H1 (cell line): ENCODE measurements at places on chromosomes 4 and X.

DNA sequence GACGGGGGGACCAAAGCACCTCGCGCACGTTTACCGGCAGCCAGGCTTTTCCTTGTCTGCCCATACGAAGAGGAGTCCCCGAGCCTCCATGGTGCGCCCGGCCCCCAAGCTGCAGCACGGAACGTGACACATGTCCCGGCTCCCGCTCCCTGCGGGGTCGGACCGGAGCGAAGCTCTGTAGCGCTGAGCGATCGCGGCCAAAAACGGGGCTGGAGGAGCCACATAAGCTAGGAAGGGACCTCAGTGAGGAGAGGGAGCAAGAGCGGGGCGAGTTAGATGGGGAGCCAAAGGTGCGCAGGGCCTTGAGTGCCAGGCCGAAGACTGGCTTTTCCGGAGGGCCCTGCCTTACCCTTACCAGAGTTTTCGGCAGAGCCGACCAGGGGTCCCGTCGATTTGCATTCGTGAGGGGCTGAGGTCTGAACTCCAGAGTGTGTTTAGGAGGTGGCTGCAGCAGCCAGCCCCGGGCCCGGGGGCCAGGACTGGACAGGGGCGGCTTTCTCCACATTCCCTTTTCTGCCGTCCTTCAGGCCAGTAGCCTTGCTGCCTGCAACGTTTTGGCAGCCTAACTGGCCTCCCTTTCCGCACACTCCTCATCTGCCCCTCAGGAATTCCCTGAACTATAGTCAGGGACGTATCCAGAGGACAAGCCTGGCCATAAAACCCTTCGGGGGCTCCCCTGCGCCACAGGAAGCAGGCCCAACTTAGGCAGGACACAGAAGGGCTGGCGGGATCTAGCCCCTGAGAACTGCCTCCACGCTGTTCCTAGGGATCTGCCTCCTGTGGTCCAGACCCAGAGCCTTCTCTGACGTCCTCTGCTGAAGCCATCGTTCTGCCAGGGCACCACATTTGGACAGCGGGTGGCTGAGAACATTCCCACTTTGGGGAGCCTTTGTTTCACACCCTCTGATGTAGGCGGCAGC, 689 bp downstream of the SSR4 start:
- DNase-seq: no peak

GRCh38 chr4:79998201-79998600, 74.8 kb downstream of the ANTXR2 start:
- DNase-seq: no peak

- DNase-seq: no peak
Observed at GRCh38 chr4:170001745-170002267, 24.4 kb downstream of the MFAP3L start.

DNA sequence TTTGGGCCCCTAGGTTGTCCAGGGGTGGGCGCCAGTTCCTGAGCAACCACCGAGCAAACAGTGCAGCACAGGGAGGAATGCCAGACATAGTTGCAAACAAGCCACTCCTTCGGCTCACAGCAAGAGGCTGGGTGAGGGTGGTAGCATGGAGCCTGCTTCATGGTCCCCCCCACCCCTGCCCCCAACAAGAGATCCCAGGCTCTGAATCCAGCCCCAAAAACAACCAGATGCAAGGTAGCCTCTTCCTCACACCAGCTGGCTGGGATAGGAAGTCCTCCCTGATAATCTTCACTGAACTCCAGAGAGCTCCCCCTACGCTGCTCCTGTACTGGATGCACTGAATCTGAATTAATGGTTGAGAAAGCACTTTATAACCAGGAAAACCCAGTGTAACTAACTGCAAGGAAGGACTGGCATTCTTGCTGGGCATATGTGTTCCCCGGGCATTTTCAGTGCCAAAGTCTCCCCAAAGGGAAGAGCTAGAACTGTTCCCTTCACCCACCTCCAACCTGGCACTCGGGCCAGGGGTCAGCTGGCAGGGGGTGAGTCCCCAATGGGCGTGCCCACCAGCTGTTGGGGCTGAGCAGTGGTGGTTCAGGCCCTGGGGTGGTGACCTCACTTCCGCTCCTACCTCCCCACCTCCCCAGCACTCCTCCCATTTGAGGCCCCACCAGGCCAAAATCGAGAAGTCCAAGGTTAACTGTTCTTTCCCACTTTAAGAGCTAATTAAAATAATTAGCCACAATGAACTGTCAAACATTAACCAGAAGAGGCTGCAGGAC, 1.5 kb downstream of the ELF4 start:
- DNase-seq: no peak

- no peak for DNase-seq
Observed at GRCh38 chr4:135277980-135278315, 1076.4 kb upstream of the PABPC4L start.

DNA sequence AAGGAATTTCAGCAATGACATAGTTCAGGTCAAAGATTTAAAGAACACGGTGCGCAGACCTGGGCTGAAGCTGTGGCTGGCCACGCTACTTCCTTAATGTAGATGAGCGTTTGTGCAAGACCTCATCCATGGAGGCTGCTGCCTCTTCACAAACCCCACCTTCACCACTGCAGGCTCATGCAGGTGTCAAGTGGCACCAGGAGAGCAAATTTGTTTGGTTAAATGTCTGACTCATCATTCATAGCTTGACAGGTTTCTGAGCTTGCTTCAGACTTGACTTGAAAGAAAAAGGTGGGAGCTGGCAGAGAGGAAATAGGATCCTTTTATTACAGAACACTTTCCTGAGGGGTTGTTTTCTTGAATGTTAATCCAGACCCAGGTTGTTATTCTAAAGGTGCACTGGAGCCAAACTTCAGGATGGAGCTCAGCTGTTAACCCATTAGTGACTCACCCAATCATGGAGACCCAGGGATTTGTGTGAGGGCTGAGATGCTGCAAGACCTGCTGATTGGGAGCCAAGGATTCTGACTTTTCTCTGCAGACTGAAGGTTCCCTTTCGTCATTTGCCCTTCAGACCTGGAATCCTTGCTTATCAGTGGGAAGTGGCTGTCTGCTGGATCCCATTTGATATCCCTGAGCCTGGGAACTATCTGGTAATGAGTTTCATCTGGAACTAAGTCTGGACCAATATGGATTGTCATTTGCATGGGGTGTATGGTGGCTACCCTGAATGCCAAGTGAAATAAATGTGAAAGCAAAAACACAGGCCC, 315.3 kb downstream of the PTTG2 start:
- DNase-seq: no peak

DNA sequence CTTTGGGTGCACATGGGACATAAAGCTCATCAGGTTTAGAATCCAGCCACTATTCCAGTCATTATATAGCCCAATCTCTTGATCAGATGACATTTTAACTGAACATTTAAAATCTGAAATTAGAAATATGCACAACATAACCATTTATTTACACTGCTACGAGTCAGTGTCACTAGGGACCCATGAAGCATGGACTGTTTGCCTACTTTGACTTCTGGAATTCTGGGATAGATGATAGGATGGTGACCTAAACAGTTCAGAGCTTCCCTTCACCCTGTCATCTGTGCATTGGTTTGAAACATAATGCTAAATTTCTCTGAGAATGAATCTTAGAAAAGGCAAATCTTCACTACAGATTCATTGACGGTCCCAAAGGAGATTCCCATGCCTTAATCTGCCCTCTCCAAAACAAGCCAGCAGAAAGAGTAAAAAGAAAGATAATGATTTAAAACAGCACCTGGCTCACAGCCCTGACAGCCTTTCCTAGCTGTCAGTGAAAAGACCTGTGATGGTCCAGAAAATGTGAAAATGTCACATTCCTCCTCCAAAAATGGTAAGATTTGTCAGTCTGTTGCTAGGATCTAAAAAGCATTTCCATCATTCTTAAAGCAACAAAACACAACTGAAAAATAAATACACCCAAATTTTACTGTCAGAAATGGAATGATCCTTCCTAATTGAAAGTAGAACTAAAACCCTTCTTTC, 18.9 kb upstream of the HERC3 start:
- DNase-seq: no peak

GRCh38 chrX:11687157-11687556, 21.4 kb upstream of the ARHGAP6 start:
- no peak for DNase-seq

- DNase-seq: no peak
Observed at GRCh38 chr4:45876235-45876890, 247.5 kb downstream of the GABRG1 start.

- DNase-seq: no peak
Observed at GRCh38 chr4:145979160-145979559, 40.5 kb upstream of the ZNF827 start.
